ENCODE measurements at places on chromosomes 3 and 15. TPM values are rescaled to one million over a fixed set of nuclear protein-coding genes. Genes with fewer than 3 reads are reported as not detected.

GRCh38 chr15:41254560-41254959 is 23.5 kb downstream of the CHP1 start:
- DNase-seq, result no peak

DNA sequence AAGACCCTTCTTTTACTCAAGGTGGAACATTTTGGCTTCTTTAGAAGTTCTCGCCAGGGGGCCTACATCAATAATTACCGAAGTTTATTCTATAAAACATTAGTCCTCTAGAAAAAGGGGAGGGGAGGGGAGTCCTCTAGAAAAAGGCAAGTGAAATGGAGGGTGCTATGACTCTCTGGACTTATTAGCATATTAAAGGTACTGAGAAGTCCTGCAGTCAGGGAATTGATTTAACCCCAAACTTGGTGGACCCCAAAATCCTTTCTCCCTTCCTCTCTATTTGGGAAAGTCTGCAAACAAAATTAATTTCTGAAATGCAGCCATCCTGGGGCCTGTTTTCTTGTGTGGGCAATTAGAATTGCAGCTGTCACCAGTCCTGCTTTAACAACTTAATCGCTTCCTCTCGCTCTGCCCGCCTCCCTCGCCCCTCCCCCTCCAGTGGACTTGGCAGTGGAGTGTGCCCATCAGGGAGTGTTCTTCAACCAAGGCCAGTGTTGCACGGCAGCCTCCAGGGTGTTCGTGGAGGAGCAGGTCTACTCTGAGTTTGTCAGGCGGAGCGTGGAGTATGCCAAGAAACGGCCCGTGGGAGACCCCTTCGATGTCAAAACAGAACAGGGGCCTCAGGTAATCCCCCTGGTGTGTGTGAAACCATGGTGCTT is 18.9 kb upstream of the LRRK1 start:
- DNase-seq, result no peak

DNA sequence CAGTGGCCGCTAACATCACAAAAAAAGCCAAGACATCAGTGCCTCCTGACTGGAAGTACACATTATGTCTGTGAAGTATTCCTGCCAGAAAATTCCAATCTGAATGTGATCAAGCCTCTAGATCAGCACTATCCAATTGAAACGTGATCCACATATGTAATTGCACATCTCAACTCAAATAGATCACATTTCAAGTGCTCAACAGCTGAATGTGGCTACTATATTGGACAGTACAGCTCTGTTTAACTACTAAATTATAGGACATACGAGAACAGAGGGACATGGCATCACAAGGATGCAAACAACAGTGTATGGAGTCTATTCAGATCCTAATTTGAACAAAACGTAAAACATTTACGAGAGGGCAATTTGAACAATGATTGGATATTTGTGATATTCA is 542 bp upstream of the UBAP1L start:
- DNase-seq, result no peak

DNA sequence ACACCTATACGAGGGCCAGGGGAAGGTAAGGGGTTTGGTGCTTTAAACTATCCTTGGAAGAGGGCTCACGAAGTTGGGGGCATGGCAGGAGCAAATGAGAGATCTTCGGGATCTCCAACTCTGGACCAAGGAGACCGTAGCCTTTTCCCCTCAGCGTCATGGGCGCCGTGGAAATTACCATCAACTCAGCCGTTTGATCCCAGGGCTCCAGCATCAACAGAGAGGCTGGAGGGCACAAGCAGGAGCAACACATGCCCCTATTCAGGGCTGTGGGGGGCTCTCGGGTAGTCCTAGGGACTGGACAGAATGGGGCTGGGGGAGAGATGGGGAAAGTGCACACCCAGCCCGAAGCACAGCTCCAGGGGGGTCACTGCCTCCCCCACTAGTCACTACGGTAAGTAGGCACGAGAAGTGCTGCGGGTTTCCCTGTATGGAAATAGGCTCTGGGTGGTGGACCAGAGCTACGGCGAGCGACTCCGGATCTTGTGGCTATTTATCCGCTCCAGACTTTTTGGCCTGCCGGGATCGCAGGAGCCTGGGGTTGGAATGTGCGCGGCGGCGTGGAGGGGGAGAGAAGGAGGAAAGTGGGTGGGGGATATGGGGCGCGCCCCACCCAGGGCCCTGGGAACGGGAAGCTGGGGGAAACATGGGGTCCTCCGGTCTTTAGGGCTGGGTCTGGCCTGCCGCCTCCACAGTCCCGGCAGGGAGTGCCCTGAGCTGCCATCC is 539 bp upstream of the LAMB2 start:
- peak; percentile 92 for DNase-seq

DNA sequence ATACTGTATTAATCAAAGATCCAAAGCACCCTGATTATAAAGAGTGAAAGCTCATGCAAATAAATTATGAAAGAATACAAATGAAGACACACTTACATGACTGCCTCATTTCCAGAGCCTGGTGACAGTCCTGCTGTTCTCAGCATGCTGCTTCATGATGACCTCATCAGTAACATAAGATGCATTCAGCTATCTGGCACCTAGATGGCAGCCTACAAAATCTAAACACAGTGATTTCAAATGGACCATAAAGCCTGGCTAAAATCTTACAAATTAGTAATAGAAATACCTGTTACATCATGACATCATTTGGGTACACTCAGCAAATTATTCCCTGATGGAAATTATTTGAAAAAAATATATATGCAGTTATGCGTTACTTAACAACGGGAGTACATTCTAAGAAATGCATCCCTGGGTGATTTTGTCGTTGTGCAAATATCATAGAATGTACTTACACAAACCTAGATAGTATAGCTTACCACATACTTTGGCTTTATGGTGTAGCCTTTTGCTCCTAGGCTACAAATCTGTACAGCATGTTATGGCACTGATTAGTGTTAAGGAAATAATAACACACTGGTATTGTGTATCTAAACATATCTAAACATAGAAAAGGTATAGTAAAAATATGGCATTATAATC is 207.2 kb downstream of the EPHA3 start:
- peak; percentile 35 for DNase-seq

GRCh38 chr15:36024031-36024688 is 478.2 kb upstream of the DPH6 start:
- DNase-seq, result peak; percentile 21

- DNase-seq, result no peak
Measured at GRCh38 chr3:168139947-168140346, 44.2 kb upstream of the GOLIM4 start.

DNA sequence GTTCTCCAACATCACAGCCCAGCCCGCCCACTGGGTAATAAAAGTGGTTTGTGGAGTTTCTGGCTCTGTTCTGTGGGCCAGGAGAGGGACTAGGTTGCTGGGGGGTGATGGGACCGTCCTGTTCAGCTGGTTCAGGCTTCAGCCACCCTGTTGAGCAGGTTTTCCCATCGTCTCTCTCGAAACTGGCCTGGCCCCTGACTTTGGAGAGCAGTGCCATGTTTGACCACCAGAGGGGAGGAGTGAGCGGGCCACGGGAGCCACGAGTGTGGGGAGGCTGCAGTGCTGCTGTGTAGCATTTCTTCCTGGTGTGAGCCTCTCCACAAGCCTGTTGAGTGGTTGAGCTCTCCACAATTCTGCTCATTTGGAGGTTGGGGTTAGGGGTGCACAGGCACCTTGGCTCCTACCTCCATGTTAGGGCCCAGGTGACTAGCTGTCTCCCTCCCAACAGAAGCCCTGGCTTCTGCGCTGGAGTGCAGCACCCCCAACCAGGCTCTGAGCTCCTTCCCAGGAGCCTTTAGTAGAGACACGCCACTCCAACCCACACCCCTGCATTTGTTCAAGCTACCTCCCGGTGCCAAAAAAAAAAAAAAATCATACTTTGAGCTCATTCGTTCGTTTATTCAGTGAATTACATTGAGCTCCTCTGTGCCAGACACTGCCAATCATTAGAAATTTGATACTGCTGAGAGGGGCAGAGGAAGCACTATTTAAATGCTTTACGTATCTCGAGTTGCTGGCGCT is 13.9 kb downstream of the SPINT1 start:
- DNase-seq, result peak; percentile 81

DNA sequence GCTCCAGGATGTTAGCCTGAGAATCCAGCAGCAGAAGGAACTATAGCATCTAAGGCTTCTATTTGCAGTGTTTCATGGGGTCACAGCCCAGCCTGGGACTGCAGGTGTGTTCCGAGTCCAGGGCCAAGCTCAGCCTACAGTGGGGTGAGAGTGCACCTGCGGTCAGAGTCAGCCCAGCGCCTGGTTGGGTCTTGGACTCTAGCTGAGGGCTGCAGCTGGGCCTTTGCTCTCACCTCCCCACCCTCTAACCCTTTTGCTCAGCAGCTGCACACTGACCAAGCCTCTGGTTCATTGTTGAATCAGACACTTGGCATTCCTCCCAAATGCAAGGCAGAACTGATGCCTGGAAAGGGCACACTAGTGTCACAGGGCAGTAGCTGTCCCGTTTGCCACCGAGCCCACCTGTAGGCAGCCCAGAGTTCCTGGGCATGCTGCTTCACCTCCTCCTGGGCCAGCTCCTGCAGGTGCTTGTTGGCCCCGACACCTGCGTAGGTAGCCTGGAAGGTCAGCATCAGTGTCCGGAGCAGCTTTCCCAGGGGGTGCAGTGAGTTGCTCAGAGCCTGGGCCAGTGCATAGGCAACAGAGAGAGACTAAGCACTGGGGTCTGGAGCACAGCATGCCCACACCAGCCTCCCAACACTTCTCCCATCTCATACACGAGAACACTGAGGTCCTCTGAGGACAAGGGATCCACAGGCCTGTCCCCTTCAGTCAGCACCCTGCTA is 17.5 kb downstream of the ALS2CL start:
- no peak for DNase-seq

DNA sequence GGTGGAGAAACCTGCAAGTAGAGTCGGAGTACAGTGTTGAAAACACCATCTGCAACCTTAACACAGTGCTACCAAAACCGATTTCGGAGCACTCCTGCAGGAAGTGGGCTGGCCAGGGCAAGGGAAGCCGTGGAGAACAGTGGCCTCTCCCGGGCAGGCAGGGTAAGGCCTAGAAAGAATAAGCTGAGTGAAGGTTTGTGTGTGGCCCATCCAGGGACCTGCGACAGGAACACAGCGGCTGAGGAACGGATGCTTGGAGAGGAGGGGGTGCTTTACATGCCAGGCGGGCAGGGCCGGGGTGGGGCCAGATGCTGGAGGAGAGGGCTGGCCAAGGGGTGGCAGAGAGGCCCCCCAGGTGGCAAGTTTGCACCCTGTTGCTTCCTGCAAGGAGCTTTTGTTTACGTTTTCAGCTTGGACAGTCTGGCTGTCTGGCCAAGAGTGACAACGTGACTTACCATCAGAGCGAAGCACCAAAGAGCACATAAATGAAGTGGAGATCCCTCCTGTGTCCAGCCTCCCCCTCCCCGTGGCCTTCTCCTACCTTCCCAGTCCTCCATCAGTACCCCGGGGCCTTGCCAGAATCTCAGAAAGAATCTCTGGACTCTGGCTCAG is 156.5 kb downstream of the PGPEP1L start:
- DNase-seq, result peak; percentile 72

DNA sequence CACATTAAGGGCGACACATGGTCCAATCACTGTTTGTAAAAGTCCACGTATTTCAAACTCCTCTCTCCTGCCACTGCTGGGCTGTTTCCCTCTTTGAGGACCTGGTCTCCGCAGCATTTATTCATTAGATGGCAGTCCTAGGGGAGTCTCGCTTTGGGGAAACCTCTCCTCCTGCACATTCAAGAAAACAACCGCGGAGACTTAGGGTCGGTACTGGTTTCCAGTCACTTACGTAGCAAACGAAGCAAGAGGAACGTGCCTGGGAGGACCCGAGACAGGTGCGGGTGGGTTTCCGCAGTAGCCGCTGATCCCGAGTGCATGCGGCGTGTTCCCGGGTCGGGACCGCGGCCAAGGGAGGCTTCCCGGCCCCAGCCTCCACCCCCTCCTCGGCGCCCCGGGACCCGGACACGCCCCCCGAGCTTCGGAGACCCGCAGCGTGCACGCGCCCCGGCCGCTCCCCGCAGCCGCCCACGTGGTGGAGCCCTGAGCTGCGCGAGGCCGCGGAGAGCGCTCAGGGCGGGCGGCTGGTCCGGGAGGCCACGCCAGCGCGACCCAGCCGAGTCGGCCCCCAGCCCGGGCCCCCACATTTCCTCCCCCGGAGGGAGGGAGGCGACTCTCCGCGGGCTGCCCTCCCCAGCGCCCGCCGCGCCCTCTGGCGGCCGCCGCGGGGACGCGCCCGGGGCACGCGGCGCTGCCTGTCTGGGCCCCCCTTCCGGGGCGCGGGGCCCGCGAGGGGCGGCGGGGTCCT is 1.1 kb upstream of the IGF1R start:
- peak; percentile 76 for DNase-seq

DNA sequence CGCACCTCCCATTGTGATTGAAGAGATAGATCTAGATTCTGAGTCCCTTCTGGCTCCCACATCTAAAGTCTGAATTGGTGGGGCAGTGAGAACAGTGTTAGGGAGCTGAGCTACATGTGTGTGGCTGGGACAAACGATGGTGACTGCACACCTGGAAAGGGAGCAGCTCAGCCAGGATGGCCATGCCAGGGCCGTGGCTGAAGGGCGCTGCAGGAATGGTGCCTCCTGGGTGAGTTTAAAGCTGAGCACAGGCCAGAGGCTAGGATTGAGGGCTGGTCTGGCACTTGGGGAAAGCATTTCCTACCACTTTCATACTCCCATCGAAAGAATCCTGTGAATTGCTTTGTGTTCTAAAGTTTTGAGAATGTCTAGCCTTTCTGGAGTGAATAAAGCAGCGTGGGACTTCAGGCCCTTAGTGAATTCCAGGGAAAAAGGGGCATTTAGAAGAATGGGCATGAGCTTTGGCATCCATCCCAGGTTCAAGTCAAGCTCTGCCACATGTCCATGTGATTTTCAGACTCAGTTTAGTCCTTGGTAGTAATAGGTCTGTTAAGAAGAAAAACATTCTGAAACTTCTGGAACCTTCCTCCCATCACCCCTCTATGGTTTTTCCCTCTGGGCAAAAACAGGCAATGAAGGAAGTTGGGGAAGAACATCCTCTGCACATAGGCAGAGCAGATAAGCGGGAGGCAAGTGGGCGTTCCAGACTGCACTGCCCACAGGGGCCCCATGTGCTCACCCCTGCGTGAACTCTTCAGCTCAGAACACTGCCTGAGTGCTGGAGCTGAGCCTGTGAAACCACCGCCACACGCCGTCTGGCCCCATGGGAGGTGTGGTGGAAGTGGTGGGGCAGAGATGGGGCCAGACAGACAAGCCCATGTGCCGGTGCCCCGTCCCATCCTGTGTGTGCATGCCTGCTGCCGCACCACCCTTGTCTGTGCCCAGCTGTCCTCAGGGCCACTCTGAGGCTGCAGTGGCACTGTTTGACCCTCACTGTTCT is 12.9 kb upstream of the CPNE9 start:
- DNase-seq, result no peak

DNA sequence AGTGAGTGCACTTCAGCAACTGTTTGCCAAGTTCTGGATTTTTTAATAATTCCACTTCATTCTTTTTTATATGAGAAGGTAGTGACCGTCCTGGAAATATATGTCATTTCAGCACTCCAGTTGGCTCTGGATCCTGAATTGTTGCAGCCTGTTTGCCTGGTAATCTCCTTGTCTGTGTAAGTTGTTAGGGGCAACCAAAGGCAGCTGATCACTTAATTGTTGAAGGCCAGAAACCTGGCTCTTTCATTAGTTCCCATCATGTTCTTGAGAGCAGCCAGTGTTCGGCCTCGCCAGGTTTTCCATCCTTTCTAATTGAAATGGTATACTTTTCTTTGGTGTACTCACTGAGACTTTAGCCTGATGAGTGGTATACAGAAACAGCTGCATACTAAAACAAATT is 168.6 kb downstream of the SOX2 start:
- no peak for DNase-seq

Gene CSTA
- 0.31 TPM for polyA plus RNA-seq

Gene DLL4
- polyA plus RNA-seq, result 6.6 TPM

Gene OR5K4
- not detected for polyA plus RNA-seq

Gene CLEC3B
- polyA plus RNA-seq, result 27.2 TPM

Gene ADGRG7
- polyA plus RNA-seq, result not detected

Data from renal pelvis (tissue), 12 donors.